Right kidney (tissue), 9 donors: ENCODE measurements at places on chromosomes 5 and 9.

GRCh38 chr5:102975045-102975444 is 144.9 kb downstream of the GIN1 start:
- no peak for DNase-seq

DNA sequence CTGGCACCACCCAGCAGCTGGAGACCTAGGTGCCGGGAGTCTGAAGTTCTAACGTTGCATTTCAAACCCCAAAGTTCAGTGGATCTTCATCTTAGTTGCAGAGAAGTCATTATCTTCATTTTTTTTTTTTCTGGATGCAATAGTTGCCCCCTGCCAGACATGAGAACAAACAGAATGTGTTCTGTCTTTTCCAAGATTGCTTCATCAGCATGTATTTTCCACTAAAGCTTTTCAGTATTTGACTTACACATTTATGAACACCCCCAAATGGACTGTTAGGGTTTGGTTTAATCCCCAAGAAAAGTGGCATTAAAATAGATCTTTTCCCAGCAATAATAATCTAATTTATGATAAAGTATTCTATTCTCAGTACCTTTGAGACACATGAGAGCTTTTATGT is 135.2 kb upstream of the OSMR start:
- DNase-seq: no peak

- no peak for DNase-seq
Observed at GRCh38 chr9:87792831-87793288, 66.9 kb downstream of the CTSL start.

GRCh38 chr5:16665601-16666000 is 48.8 kb upstream of the RETREG1 start:
- no peak for DNase-seq

- DNase-seq: no peak
Observed at GRCh38 chr5:10323588-10324488, 16.1 kb upstream of the CMBL start.

DNA sequence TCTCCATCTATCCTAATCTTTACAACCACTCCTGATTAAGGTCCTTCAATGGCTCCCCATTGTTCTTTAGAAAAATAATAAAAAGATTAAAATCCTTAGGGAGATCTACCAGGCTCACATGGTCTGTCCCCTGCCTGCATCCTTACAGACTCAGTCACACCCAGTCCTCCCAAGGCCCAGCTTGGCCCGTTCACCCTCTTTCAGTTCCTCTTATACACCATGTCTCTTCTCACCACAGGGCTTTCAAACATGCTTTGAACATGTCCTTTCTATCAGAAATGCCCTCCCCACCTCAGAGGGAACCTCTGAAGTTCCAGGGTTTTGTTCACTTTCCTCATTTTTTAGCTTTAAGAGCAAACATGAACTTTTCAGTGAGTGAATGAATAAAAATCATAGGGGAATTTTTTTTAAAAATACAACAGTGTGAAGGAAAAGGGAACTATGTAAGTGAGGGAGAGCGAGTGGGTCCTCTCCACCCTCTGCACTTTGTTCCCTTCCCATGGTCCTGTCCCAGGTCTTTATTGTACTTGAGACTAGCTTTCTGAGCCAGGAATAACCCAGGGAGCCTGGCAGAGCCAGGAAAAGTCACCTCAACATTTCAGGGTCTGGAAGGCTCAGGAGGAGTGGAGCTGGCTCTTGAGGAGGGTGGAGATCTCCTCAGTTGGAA is 55.3 kb downstream of the TRPC7 start:
- no peak for DNase-seq

DNA sequence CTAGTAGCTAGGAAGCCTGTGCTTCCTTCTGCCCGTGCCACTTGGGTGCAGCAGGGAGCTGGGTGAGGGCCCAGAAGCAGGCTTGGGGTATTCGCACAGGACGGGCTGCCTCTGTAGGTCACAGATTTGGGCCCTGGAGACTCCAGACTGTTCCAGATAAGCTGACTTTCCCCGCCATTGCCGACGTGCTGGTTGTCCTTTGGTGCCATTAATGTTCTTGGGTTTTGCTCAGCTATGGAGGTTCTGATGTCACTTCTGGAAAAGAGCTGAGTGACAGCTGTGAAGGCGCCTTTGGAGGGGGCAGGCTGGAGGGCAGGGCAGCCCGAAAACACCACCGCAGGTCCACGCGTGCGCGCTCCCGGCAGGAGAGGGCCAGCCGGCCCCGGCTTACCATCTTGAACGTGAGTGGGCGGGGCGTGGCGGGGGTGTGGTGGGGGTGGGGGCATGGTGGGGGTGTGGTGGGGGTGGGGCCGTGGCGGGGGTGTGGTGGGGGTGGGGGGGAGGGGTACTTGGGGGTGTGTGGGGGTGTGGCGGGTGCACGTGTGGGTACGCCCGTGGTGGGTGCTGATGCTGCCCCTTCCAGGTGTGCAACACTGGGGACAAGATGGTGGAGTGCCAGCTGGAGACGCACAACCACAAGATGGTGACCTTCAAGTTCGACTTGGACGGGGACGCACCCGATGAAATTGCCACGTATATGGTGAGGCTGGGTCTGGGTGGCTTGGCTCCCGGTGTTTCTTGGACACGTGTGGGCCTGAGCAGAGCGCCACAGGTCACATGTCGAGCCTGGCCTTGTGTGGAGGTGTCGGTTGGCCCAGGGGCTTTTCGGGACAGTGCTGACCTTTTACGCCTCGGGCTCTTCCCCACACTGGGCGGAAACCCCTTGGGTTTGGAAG is 79.6 kb downstream of the WNK2 start:
- DNase-seq: no peak

GRCh38 chr9:89631384-89631783 is 26.6 kb downstream of the GADD45G start:
- no peak for DNase-seq

GRCh38 chr5:173602423-173602822 is 14.0 kb downstream of the BOD1 start:
- DNase-seq: no peak

DNA sequence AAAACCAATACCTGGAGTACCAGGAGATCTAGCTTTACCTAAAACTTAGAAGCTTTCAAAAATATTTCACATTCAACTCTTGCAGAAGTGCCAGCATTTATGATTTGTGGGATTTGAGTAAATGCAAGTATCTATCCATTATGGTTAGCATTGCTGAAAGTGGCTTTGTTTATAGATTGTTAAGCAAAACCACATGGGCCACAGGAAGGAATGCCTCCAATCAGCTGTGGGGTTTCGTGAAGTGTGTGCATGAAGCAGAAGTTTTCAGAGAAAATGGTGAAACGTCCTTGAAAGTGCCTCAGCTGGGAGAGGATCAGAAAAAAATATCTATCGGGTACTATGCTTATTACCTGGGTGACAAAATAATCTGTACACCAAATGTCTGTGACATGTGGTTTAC is 4.2 kb downstream of the LECT2 start:
- DNase-seq: no peak

DNA sequence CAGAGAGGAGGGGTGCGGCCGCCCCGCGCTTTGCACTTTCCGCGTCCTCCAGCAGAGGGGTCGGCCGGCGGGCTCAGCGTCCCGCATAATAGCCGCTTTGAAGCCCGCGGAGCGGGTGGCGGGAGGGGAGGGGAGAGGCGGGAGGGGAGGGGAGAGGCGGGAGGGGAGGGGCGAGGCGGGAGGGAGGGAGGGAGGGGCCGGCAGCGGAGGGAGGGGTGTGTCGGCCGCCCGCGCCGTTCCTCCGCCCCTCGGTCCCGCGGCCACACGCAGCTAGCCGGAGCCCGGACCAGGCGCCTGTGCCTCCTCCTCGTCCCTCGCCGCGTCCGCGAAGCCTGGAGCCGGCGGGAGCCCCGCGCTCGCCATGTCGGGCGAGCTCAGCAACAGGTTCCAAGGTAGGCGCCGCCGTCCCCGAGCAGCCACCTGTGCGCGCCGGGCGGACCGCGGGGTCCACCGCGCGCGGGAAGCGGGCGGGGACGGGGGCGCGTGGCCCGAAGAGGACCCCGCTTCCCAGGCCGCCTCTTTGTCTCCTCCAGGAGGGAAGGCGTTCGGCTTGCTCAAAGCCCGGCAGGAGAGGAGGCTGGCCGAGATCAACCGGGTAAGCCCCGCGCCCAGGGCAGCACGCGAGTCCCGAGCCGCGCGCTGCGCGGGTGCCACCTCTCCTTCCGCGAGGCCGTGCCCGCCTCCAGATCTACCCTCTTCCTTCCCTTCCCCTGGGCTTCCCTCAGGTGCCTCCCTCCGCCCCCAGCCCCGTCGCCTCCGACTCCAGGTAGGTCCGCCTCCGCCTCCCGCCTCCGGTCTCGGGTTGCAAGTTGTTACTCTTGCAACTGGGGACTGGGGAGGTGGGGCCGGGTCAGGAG is at the start of gene AIF1L:
TSS of gene AIF1L (plus strand) at position 263 of the 857 bp plus-strand sequence. CDS start at position 362, 99 bp downstream.
- peak; percentile 90 for DNase-seq

DNA sequence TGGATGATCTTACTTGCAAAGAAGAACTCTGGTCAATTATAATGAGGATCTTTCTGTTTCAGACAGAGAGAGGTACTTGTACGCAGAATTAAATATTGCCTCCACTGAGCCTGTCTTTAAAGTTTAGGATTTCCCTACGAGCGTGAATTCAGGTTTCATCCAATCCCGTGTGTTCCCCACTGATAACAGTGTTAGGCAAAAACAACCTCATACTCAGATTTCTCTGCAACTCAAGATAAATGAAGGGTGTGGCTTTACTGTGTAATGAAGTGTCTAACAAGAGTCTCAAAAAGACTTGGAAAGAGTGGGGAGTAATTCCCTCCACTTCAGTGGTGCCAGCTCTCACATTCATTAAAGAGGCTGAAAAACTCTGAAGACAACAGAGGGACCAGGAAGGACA is 53.2 kb upstream of the ACO1 start:
- DNase-seq: no peak

- no peak for DNase-seq
Observed at GRCh38 chr5:115433918-115434317, 110.7 kb downstream of the FEM1C start.

- no peak for DNase-seq
Observed at GRCh38 chr5:167940911-167941310, 350.5 kb upstream of the WWC1 start.

GRCh38 chr5:73405691-73406090 is 42.9 kb downstream of the FOXD1 start:
- DNase-seq: no peak

GRCh38 chr9:86846656-86847055 is 100.7 kb downstream of the GAS1 start:
- DNase-seq: no peak

GRCh38 chr9:88006511-88007290 is 32.4 kb upstream of the CDK20 start:
- no peak for DNase-seq

GRCh38 chr5:154286557-154286956 is 96.0 kb downstream of the GALNT10 start:
- no peak for DNase-seq

DNA sequence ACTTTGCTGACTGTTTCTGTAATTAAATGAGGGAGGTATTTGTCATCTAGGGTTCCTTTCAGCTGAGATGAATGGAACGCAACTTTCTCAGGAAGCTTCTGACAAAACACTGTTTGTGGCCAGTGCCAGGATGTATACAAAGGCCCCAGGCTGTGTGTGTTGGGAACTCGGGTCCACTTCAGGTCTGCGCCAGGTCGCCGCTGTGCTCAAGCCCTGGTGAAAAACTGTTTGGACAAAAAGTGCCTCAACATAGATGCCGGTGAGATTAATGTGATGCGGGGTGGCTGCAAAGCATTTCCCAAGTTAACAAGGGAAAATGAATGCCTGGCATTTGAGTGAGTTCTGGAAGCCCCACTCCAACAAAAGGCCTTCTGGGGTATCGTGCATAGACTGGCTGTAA is 156.4 kb downstream of the GABBR2 start:
- DNase-seq: no peak

DNA sequence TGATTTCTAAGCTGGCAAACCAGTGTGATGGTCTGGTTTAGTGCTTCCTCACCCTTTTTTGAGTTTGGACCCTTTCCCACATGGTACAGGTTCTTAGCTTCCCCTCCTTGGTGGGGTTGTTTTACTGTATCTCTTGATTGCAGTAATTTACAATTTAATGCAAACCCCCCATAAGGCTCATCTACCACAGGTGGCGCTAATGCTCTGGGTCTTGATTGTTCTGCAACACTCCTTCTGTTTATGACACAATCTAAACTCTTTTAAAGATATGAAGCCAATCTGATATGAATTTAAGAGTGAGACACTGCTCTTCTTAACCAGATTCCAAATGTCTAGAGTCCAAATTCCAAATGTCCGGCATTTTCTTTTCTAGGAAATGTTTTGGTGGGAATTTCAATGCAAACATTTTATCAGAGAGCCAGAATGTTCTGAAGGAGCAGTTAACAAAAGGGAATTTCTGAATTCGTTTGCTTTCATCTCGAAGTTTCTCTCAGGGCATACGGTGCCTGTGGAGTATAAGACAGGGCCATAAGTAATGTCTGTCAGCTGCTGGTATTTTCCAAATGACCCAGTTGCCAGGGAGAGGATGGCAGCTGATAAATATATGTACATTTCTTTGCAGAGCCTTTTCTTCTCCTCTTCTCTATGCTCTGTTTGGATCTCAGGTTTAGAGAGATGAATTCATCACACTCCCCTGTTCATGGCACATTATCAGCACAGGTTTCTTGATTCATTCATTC is 246.8 kb downstream of the ARHGAP26 start:
- DNase-seq: no peak

GRCh38 chr9:26950521-26950920 is 3.5 kb upstream of the PLAA start:
- no peak for DNase-seq

- peak; percentile 66 for DNase-seq
Observed at GRCh38 chr9:123669346-123669745, 260.6 kb downstream of the DENND1A start.

GRCh38 chr5:147835386-147835798 is 3.9 kb upstream of the SPINK1 start:
- no peak for DNase-seq

DNA sequence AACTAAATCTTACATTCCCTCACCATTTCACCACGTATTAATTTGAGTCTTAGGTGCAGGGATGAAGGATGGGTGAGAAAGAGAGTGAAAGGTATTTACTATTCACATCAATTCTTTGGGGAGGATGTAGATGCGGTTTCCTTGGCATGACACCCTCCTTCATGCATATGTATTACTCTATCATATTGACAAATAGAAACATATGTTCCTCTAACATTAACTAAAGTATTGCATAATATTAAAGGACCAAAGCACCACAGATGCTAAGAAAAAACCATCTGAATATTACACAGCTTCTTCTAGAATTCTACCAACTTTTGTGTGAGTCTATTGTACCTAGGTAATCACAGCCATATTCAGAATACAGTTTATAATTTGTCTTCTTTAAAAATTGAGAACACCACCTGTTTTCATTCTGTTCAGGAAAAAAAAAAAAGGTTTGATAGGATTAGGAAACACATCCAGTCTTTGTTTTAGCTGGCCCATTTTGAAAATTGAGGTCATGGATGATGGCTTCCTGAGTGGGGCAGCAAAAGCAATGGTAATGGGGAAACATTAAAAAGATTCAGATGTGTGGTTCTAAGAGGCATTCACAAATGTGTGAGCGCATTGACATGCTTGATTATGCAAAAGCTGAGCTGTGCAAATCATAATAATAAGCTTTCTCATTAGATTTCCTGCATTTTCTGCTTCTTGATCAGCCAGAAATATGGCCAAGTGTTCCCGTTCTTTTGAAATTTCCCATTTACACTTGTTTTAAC is 1011.5 kb upstream of the NUDT12 start:
- no peak for DNase-seq
